ENCODE measurements at places on chromosomes 11 and 22.
A peak's percentile ranks its signal among the peaks of the same experiment; 100 is the strongest.

DNA sequence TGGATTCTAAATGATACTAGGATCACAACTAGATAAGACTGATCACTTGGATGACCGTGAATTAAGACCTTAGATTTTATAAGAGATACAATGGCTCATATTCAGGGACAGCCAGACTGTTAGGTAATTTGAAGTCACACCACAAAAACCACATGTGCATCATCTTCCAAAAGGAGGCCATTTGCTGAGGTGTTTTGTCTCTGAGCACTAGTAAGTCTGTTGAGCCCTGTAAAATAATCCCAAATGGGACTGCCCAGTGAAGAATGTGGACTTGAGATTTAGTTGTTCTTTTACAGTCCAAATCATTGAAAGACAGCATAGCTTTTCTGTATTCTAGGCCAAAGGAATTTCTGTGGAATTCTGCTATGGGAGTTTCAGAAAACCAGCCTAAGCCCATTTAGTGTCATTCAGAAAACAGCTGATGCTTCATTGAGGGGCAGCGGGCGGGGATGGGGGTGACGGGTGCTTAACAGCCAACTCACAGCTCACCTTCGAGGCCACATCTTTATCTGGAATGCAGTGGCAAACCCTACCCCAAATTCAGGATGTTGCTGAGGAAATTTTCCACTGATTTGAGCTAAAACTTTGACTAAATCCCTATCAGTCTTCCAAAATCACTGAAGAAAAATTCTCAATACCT, 80.1 kb upstream of the BIRC3 start:
- DNase-seq: no peak

- no peak for DNase-seq
These were observed 186.8 kb downstream of the ETS1 start for GRCh38 chr11:128400382-128401203.

- DNase-seq: no peak
These were observed 27.9 kb upstream of the RBMXL2 start for GRCh38 chr11:7060868-7061267.

- DNase-seq: no peak
These were observed 54.2 kb downstream of the PACSIN2 start for GRCh38 chr22:42960531-42961399.

- no peak for DNase-seq
These were observed 40.3 kb downstream of the ARHGAP42 start for GRCh38 chr11:100727410-100727809.

DNA sequence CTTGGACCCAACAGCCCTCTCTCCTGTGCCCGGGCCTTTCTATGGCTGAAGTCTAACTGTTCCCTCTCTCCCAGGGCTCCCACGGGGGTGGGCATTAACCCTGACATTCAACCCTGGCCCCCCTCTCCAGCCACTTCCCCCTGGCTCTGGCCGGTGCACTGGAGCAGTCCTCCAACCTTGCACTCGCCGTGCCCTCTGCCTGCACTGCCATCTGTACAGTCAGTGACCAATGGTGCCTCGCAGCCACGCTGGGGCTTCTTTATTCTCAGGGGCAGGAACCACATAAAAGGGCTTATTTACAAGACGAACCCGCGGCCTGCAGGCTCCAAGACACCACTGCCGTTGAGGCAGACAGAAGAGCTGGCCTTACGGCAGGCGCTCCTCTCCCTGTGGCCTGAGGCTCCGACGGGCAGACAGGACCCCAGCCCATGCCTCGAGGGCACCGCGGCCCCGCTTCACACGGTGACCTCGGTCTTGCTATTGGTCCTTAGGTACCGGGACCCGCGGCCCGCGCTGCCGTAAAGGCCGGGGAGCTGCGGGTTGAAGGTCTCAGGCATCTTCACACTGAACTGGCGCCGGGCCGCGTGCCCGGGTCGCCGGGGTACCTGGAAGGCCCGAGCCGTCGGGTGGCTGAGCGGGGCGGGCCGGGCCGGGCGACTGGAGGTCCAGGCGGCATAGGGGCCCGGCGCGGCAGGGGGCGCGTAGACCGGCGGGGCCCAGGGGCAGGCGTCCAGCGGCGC, 5.4 kb downstream of the SHISA8 start:
- no peak for DNase-seq

GRCh38 chr11:125869521-125869920, 17.9 kb upstream of the HYLS1 start:
- no peak for DNase-seq

- DNase-seq: no peak
These were observed 29.8 kb downstream of the MUC6 start for GRCh38 chr11:1006762-1007161.

GRCh38 chr22:29717789-29718188, 2.0 kb upstream of the CABP7 start:
- DNase-seq: no peak

DNA sequence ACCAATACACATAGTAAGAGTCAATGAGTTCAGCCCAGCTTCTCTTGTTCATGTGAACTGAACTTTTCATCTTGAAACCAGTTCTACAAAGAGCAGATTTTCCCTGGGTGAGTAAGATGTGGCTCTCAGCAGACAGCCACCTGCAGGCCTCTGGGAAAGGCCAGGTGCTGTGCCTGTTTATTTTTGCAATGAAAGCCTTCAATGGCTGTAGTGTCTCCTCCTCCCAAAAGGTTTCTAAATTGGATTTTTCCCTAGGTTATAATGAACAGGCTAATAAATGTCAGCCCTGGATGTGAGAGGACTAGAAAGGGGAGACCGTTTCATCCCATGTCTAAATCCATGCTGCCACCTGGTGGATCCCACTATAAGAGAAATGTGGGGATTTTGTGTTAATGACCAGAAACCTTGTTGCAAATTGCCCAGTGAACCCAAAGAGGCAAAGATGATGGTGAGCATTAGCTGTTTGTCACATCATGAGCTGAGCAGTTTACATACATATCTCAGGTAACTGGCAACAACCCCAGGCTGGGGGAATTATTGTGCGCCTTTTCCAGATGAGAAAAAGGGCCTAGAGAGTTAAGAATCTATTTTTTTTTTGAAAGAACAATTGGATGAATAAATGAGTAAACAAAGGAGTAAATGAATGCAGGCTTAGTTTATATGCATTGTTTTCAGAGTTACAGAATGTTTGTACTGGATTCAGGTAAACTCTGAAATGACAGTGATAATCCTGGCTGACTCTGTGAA, 12.7 kb downstream of the C11orf91 start:
- no peak for DNase-seq

DNA sequence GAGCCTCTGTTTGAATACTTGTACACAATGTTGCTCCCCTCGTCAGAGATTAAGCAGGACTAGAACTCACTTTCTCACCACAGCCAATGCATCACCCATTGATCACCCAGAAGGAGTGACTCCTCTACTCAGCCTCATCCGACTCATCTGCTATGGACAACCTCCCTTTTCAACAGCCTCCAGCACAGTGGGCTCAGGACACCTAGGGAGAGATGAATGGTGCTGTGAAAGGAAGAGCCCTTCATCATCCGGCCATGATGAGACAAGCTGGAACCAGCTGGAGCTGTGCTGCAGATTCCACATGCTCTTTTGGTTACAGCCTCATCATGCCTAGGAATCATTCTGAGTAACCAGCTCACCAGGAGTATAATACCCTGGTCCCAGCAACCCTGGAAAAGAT, 15.5 kb downstream of the C11orf91 start:
- no peak for DNase-seq

DNA sequence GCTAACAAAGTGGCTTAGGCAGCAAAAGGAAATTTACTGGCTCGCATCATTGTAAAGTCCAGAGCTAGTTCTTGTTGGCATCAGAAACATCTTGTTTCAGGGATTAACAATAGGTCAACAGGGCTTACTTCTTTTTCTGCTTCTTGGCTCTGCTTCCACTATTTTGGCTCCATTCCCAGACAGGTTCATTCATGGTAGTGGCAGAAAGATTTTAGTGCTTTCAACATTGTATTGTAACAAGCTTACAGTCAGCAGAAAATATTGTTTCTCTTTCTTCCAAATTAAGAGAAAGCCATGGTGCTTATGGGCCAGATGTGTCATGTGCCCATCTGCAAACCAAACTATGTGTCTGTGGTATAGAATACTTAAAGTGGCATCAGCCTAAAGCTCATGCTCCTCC, 315.6 kb downstream of the RAB38 start:
- no peak for DNase-seq

GRCh38 chr11:81870066-81870412, 863.6 kb downstream of the FAM181B start:
- DNase-seq: no peak

DNA sequence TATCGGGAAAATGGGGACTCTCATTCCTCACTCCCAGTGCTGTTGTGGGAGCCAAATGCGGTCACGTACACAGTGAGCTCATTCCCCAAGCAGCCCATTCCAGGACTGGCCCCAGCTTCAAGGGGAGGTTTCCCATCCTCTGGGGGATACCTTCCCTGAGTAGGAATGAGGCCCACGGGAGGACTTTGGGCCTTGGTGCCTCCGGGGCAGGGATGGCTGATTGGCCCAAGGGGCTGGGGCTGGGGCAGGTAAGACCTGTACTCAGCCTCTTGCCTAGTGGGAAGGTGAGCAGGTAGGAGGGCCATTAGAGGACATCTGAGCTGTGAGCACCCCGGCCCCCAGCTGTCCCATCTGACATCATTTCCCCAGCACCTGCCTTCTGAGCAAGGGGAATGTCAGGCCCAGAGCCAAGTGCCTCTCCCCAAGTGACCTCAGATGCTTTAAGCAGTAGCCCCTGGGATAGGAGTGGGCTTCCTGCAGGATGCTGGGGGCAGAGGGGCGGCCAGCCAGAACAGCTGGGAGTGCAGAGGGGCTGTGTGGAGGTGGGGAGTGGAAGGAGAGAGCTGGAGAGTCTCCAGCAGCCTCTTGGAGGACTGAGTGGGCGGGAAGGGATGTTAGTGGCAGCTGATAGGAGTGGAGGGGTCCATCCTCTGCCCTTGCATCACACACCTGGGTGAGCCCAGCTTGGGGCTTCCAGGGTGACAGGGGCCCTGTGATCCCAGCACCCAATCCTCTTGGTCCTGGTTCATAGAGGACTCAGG, 58.4 kb downstream of the CD82 start:
- no peak for DNase-seq

DNA sequence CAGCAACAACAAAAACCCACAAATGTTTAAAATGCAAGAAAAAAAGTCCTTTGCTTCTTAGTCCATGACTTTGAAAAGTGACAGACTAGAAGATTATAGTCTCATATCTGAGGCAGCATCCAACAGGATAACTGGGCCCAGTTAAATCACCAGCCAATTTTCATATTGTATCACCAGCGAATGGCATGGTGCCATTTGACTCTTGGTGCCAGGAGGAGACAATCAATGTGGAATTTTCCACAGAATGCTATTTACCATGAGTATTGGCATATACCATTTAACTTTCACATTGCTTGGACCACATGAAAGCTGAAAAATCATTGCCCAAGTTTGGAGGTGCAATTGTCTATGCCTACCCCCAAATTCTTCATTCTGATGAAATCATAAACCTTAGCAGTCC, 255.5 kb downstream of the TENM4 start:
- DNase-seq: no peak

GRCh38 chr11:21650961-21651360, 541.9 kb upstream of the ANO5 start:
- DNase-seq: no peak

DNA sequence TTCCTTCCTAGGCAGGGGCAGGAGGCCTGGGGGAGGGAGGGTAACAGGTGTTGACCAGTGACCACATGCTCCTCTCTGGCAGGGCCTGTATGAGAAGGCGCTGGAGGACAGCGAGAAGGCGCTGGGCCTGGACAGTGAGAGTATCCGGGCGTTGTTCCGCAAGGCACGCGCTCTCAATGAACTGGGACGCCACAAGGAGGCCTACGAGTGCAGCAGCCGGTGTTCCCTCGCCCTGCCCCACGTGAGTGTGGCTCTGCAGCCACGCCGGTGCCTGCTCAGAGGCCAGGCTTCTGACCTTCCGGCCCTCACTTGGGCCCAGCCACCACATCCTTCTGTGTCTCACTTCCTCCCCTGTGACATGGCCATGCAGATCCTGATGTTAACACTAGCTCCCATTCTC, 25.8 kb downstream of the ZC3H7B start:
- DNase-seq: no peak

DNA sequence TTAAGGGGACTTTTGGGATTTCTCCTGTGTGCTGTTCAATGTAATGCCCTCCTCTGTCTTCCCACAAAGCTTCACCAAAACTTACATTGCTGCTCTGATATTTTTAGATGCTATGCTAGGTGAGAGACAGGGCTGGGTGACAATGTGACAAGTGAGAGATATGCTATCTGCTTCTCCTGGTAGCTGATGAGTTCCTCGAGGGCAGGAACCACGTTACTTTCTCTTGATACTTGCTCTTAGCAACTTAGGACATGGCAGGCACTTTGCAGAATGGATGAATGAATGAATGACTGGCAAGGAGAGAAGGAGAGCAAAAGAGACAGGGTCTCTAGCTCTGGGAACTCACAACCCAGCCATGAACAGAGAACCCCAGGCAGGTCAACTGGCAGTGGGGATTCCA, 115.4 kb downstream of the C11orf58 start:
- DNase-seq: no peak

DNA sequence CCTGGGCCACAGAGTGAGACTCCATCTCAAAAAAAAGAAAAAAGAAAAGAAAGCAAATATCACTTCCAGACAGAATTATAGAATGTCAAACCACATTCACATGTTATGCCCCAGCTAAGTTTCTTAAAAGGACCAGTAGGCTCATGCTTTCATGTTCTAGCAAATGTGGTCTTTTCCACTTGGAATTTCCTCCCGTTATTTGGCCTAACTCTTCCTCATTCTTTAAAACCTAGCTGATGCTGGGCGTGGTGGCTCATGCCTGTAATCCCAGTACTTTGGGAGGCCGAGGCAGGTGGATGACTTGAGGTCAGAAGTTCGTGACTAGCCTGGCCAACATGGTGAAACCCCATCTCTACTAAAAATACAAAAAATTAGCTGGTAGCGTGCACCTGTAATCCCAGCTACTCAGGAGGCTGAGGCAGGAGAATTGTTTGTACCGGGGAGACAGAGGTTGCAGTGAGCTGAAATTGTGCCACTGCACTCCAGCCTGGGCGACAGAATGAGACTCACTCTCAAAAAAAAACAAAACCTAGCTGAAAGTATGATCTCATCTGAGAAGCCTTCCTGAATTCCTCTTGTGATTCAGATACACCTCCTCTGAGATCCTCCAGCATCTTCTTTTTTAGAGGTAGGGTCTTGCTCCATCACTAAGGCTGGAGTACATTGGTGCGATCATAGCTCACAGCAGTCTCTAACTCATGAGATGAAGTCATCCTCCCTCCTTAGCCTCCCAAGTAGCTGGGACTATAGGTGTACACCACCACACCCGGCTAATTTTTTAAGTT, 50.4 kb downstream of the FCHSD2 start:
- no peak for DNase-seq

- DNase-seq: no peak
These were observed 249.3 kb downstream of the KIRREL3 start for GRCh38 chr11:126751242-126751641.

- peak; percentile 81 for DNase-seq
These were observed 2.0 kb downstream of the HEPN1 start for GRCh38 chr11:124920870-124921609.

DNA sequence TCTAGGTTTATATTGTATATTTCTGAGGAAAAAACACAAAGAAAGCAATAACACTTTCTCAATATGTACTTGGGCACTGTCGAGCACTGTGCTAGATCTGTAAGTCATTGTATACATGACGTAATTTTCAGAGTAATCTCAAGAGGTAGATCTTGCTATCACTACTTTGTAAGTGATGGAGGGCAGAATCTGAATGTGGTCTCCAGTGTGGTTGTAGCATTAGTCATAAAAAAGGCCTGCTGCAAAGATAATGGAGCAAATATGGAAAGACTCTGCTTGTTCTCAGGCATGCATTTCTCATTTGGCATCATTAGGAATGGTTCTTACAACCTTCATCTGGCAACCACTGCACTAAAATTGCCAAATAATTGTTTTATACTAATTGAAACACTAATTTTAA, 419.8 kb upstream of the CCDC179 start:
- no peak for DNase-seq
